BE2C (cell line): ENCODE measurements at places on chromosomes 6 and 20.

DNA sequence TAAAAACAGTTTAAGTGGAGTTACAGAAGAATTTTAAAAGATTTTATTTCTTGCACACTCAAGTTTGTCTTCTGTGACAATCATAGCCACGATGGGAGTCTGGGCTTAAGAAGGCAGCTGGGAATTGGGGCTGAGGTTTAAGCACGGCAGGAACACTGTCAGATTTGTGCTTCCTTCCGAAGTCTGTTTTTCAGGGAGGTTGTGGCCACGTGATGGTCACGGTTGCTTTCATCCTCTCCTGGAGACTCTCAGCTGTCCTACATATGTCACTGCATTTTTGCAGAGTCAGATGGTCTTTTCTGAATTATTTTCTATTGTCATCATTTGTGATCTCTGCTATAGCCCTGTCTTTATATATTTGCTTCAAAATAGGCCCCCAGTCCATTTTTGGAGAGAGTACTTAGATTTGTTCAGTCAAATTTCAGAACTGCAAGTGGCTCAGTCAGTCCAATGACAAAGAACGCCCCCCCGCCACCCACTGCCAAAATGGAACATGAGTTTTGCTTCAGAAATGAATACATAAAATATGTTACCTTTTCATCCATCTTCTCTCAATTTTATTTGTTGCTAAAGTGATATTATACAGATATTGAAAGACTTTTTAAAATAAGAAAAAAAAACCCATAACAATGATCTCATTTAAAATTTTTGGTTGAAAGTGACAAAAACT, 111.8 kb upstream of the ZFP64 start:
- no peak for DNase-seq

GRCh38 chr6:30682143-30683117, 4.0 kb downstream of the PPP1R18 start:
- peak; percentile 77 for DNase-seq

- no peak for DNase-seq
Measured at GRCh38 chr20:39702701-39703349, 740.7 kb downstream of the DHX35 start.

DNA sequence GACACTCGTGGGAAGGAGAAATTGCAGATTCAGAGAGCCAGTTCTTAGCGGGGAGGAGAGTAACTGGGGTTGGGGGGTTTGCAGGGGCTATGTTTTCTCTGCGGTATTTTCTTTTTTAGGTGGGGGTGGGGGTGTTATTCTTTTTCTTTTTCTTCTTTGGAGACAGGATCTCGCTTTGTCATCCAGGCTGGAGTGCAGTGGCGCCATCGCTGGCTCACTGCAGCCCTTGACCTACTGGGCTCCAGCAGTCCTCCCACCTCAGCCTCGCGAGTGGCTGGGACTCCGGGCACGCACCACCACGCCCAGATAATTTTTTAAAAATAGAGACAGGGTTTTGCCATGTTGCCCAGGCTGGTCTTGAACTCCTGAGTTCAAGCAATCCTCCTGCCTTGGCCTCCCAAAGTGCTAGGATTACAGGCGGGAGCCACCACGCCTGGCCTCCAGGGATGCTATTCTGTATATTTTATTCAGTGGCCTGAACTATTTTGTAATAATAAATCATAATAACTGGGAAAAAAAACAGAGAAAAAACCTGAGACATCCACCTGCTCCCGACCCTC, 57.3 kb downstream of the UBE2V1 start:
- no peak for DNase-seq

- DNase-seq, result no peak
Measured at GRCh38 chr20:9027626-9028025, 41.3 kb upstream of the PLCB4 start.

- DNase-seq, result no peak
Measured at GRCh38 chr20:10077886-10078285, 43.1 kb downstream of the ANKEF1 start.

DNA sequence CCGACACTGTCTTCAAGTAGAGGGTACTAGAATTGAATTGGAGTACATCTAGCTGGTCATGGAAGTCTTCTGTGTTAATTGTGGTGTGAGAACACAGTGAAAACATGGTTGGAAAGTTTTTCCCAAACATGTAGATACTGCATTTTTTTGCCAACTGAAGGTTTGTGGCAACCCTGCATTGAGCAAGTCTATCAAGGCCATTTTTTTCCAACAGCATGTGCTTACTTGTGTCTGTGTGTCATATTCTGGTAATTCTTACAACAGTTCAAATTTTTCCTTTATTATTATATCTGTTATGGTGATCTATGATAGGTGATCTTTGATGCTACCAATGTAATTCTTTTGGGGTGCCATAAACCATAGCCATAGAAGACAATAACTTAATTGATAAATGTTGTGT, 147.0 kb downstream of the MYB start:
- DNase-seq, result no peak

DNA sequence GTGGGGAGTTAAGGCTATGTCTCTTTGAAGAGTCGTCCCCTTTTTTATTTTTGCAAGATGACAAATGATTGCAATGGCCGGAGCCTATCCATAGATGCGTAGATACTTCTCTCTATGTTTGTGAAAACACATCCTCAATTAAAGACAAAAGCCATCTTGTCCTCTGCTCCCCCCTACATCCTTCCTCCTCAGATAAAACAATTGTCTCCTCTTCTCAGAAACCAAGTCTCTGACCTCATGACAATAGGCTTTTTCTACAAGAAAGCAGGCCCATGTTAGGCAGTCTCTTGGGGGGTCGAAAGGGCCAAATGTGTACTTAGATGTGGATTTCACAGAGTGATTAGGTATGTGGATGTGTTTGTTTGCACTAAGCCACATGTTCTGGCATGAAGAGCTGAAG, 51.1 kb upstream of the SSTR4 start:
- no peak for DNase-seq

GRCh38 chr20:12573442-12573841, 435.3 kb upstream of the SPTLC3 start:
- DNase-seq, result no peak

GRCh38 chr20:19624221-19624965, 133.7 kb upstream of the RIN2 start:
- DNase-seq, result no peak

GRCh38 chr6:35048631-35049083, 92.5 kb downstream of the TCP11 start:
- no peak for DNase-seq

DNA sequence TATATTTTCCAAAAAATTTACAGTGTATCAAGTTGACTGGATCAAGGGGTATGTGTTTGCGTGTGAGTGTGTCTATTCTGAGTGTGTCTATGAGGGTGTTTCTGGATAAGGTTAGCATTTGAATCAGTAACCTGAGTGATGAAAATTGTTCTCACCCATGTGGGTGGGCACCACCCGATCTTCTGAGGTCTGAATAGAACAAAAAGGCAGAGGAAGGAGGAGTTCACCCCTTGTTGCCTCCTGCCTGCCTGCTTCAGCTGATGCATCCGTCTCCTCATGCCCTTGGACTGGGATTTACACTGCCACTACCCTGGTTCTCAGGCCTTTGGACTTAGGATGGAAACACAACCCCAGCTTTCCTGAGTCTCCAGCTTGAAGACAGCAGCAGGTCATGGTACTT, 13.7 kb upstream of the PRND start:
- no peak for DNase-seq

DNA sequence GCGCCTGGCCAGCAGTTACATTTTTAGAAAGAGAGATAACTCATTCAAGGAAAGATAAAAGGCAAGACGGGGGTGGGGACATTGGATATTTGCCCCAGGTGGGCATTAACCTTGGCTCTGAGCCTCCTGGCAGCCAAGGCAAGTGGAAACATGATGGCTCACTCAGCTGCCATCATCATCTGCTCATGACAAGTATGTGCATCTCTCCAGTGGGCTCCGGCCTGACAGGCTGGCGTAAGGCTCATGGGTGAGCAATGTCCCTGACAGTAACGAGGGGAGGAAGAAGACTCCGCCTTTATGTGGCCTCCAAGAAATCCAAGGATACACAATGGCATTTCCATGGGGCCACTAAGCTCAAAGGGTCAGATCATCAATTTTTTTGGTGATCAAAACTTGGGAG, 13.3 kb downstream of the ANKRD60 start:
- no peak for DNase-seq

DNA sequence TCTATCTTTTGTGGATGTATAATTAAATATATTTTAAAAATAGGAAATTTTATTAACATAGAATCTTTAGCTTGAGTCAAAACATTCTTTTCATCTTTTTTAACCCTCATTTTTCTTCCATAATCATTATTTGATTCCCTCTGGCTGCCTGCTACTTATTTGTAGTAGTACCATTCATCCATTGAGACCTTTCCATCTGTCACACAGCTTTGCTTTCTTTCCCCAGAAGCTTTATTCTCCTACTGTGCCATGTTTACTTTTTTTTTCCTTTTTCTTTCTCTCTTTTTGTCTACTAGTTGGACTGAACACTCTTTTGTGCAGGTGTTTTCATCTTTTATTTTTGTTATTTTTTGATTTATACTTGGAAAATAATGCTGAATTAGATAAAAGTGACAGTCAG, 522.6 kb upstream of the MMS22L start:
- no peak for DNase-seq

GRCh38 chr6:167805349-167806060, 21.2 kb upstream of the AFDN start:
- no peak for DNase-seq

DNA sequence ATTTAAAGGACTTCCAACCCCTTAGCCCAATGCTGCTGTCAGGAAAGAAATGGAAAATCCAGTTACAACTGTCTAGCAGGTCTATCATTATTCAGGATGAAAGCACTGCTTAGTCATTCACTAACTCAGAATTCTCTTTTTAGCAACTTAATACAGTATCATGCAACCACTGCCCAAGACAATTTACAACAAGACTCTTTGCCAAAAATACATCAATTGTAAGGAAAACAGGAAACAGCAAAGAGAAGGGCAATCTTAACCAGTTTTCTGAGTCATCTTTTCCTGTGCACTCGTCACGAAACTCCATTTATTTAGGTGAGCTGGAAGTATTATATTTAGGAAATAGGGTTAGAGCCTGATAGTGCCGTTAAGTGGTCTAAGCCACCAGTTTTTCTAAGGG, 1197.7 kb upstream of the CITED2 start:
- no peak for DNase-seq

DNA sequence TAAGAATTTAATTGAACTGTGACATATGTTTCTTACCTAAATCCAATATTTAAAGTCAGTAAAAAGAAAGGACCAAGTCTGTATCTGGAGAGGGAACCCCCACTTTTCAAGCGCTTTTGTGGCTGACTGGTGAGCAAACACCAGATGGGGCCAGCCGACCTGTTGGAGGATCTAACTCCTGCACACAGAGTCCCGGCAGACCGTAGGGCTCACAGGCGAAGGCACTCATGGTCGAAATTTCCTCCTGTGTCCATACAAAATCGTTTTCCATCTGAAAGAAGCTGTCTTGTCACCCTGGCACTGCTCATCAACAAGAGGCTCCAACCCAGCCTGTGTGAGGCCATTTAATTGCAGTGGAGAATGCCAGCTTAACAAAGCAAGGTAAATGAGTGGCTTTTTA, 94.0 kb downstream of the SCML4 start:
- no peak for DNase-seq
